Stimulated activated CD4-positive, alpha-beta T cell treated with anti-CD3 and anti-CD28 coated beads, TNF-alpha, amount 100 ng/mL, for 4 hours (primary cell): ENCODE measurements at places on chromosomes 7 and 10.

DNA sequence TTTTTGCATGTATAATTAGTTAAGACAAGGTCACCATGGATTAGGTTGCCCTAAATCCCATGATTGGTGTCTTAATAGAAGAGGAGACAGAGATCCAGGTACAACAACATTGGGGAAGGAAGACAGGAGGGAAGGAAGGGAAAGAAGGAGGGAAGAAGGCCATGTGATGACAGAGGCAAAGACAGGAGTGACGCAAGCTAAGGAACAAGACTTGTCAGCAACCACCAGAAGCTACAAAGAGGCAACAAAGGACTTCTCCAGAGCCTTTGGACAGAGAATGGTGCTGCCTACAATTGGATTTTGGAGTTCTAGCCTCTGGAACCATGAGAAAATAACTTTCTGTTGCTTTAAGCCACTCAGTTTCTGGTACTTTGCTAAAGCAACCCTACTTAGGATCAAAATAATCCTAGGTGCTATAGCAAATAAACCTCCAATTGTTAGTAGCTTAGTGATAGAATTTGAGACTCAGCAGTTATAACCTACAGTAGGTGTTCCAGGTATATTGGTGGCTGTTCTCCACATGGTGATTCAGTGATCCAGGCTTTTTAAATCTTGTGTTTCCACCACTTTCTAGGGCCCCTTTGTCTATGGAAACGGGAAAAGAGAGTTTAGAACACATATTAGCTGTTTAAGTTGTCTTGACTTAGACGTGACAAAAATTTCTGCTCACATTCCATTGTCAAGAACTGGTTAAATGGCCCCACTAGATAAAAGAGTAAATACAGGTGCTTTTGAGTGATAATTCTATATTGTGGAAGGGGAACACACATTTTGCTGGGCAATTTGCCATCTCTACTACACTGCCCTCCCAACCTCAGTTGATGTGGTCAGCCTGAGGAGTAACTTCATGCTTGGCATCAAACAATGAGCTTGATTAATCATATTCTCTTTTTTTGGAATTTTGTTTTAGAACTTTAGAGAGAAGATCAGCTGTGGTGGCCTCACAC lies 70.5 kb upstream of the SP4 start:
- DNase-seq = no peak

- DNase-seq = no peak
Measured at GRCh38 chr7:124369310-124369709, 336.4 kb upstream of the TMEM229A start.

DNA sequence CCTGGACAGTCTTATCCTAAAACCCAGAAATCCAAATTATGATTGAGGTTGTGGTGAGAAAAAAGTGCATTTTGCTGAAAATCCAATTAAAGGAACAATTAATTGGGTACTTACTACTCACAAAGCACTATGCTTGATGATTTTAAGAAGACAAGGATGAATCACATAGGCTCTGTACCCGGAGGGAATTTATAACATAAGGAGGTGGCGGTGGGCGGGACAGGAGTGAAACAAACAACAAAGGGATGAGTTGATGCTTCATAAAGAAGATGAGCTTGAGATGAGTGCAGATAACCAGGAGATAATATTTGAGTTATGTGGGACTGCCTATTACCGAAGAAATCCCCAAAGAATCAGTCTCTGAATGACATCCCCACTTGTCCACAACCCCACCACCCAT lies 171.1 kb upstream of the FZD8 start:
- no peak for DNase-seq

GRCh38 chr7:37284805-37285231 lies 163.8 kb downstream of the ELMO1 start:
- peak; percentile 3 for DNase-seq

- DNase-seq = no peak
Measured at GRCh38 chr7:142501434-142501833, 243.6 kb upstream of the PRSS58 start.

GRCh38 chr10:44243851-44244510 lies 140.9 kb downstream of the CXCL12 start:
- DNase-seq = no peak

- DNase-seq = no peak
Measured at GRCh38 chr10:118028619-118029018, 18.1 kb downstream of the RAB11FIP2 start.

- DNase-seq = no peak
Measured at GRCh38 chr7:135981958-135982646, 4.9 kb upstream of the MTPN start.

GRCh38 chr10:88598055-88598454 lies 11.5 kb downstream of the LIPJ start:
- no peak for DNase-seq

DNA sequence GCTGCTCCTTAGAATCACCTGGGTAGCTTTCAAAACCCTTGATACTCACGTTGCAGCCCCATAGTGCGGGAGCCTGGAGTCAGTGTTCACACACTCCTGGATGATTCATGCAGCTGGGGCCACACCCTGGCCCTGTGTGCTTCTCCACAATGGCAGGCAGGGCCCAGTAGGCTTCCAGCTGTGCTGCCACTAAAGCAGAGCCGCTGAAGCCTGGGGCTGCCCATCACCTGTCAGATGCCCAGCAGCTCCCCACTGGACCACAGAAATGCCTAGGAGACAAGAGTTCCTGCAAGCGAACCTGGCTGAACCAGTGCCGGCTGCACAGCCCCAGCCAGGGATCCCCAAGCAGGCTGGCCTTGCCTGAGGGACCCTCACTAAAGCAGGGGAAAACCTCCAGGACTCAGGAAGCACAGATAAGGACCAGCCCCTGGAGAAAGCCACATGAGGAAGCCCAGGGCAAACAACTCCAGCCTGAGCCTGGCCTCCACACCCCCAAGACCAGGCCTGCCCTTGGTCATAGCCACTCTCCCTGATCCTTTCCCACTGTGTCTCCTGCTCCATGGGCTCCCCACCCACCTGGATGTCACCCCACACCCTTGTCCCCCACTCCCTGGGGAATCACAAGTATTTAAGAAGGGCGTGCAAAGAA lies 111.9 kb downstream of the GRID1 start:
- DNase-seq = no peak

GRCh38 chr7:83930262-83930661 lies 264.3 kb downstream of the SEMA3A start:
- no peak for DNase-seq

DNA sequence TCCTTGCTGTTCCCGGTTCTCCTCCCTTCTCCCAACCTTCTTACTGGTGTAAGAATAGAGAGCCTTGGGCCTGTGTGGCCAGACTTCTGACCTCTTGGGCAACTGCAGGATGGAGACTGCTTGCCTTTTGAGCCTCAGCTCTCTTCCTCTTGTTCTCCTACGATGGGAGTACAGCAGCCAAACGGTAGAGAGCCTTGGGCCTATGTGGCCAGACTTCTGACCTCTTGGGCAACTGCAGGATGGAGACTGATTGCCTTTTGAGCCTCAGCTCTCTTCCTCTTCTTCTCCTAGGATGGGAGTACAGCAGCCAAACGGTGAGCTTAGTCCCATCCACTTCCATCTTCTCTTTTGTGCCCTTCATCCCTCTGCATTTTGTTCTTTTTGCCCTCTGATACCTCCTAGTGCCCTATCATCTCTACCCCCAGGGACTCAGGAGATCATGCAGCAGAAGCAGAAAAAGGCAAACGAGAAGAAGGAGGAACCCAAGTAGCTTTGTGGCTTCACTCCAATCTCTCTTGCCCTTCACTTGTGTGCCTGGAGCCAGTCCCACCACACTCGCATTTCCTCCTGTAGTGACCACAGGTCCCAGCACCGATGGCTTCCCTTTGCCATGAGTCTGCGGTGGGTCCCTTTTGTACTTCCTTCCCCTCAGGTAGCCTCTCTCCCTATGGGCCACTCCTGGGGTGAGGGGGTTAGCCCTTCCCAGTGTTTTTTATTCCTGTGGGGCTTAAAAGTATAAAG lies 15.3 kb downstream of the SLC25A13 start:
- no peak for DNase-seq

- DNase-seq = no peak
Measured at GRCh38 chr10:56622335-56622973, 261.4 kb upstream of the ZWINT start.

DNA sequence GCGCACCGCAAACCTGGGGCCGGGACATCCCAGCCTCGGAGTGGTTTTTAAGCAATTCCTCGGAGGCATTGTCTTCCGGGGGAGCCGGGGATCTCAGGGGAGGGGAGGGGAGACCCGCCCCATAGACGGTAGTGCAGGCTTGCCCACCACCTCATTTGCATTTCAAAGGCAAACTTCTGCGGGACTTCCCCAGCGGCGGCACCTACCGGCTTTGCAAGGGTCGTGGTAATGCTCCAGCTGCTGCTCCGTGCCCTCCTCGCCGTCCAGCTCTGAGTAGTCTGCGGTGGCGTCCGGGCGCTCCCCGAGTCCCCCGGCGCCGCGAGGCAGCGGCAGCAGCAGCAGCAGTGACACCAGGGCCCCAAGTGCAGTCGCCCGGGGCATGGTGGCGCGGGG lies 425 bp downstream of the TLL2 start:
- no peak for DNase-seq

DNA sequence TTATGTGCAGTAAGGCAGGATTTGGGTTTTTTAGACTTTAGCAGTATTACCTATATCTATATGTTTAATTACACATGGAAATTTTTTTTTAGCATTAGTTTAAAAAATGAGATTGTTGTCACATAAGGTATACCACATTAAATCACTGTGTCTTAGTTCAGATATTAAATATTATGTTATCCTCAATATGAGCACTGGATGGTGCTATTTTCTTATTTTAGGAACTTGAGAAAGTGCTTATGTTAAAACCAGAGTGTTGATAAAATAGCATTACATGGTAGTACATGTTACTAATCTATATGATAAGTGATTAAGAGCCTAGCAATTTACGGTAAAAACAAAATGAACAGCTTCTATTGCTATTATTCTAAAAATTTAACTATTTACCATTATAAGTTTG lies 28.8 kb downstream of the MIOS start:
- DNase-seq = no peak

GRCh38 chr10:3426190-3426845 lies 253.7 kb upstream of the PITRM1 start:
- DNase-seq = no peak

GRCh38 chr10:88138319-88138848 lies 275.0 kb downstream of the PTEN start:
- no peak for DNase-seq

- no peak for DNase-seq
Measured at GRCh38 chr10:77109351-77109994, 528.1 kb downstream of the KCNMA1 start.

DNA sequence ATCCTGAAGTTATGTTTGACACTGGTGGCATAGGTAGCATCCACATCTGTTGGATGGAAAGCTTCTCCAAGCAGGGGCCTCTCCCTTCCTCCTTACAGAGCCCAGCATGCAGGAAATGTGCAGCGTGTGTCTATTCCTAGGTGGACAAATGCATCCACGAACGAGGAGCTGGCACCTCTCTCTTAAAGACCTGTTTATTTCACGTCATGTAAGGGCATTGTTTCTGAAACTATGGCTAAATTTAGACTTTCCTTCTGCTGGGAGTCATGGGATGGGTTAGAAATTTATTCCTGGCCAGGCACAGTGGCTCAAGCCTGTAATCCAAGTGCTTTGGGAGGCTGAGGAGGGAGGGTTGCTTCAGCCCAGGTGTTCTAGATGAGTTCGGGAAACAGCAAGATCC lies 208.4 kb upstream of the SVIL start:
- no peak for DNase-seq

DNA sequence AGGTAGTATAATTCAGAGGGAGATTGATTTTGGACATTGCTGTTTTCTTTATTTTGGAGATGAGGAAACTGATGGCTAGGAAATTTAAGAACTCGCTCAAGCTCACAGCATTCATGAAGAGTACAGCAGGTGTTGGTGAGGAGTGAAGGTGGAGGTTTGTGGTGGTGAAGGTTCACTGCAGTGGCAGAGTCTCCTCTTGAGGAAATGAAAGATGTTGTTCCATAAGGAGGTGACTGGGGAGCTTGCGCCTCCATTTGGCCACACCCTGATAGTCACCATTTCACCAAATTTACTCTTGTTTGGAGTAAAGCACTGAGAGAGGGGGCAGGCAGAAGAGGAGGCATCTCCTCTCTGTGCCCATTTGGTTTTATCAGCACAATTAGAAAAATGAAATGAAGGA lies 46.4 kb upstream of the TARP start:
- DNase-seq = no peak

DNA sequence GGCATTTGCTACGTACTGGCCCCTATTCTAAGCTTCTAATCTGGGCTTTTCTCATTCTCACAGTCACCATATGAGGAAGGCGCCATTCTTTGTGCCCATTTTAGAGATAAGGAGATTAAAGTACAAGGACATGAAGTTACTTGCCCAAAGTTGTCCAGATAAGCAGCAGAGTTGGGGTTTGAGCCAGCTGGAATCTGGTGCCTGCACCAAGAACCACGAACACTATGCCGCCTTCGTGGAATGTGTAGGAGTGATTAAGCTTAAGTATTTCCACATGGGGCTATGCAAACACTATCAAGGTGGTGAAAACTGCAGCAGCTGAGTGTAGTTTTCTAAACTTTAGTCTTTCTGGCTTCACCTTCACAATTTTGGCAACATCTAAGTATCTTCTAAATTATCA lies 342.7 kb upstream of the ETV1 start:
- no peak for DNase-seq

DNA sequence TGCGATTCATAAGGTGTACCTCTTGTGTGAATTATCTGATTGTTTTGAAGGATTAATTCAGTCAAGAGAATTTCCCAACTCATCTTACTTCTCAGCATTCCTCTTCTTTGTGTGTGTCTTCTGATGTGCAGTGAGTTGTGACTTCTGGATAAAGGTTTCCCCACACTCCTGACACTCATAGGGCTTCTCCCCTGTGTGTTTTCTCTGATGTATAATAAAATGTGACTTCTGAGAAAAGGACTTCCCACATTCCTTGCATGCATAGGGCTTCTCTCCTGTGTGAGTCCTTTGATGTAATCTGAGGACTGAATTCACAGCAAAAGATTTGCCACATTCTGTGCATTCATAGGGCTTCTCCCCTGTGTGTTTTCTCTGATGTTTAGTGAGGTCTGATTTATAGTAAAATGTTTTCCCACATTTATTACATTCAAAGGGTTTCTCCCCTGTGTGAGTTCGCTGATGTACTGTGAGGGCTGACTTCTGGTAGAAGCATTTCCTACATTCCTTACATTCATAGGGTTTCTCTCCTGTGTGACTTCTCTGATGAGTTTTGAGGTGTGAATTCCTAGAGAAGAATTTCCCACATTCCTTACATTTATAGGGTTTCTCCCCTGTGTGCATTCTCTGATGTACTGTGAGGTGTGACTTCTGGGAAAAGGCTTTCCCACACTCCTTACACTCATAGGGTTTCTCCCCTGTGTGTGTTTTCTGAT lies 24.2 kb downstream of the ZNF25 start:
- DNase-seq = no peak

GRCh38 chr10:79179164-79179956 lies 110.6 kb downstream of the ZMIZ1 start:
- DNase-seq = no peak

DNA sequence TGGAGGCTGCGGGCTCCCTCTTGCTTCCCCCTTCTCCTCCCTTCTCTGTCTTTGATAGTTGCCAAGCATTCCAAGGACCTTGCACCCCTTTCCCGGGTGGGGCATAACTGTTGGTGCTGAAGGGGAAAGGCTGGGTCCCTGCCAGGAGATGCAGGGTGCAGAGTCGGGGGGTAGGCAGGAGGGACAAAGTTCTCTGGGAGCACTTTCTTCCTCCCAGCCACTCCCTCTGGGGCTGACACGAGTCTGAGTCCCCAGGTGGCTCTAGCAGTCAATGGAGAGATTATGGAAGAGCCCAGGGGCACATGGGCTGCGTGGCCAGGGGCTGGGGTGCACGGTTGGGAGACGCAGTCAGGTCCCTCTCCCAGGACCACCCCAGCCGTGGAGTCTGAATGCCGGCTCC lies 2.1 kb downstream of the CLDN15 start:
- no peak for DNase-seq
